ENCODE measurements at places on chromosomes 6 and 20. TPM values are rescaled to one million over a fixed set of nuclear protein-coding genes. Genes with fewer than 3 reads are reported as not detected.

The TRAPPC3L gene
- total RNA-seq, result not detected

The TNNC2 gene
- not detected for total RNA-seq

- DNase-seq, result no peak
These were observed 58.0 kb upstream of the SLC35F1 start for GRCh38 chr6:117849087-117849486.

The GMPR gene
- 12.9 TPM for total RNA-seq

GRCh38 chr20:47392015-47392720 is 35.7 kb upstream of the ZMYND8 start:
- DNase-seq, result no peak

DNA sequence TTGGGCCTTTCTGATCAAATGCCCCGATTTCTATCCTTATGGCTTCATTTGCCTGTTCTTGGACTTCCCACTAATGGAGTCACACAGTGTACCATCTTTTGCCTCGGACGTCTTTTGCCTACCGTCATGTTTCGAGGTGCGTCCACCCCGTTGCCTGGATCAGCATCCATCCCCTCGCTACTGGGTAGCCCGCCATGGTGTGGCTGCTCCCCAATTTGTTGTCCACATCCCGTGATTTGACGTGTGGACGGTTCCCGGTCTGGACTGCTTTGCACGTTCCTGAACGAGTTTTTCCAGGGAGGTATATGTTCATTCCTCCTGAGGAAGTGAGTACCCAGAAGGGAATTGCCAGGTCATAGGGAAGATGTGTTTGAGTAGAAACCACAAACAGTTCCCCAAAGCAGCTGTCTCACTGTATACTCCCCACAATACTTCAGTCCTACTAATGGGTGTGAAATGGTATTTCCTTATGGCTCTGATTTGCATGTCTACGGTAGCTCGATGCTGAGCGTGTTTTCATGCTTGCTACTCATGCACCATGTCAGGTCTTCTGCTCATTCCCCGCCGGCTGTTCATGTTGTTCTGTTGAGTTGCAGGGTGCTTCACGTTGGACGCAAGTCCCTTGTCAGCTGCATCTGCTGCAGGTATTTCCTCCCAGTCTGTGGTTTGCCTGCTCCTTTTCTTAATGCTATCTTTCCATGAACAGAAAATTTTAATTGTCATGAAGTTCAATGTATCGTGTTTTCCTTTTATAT is 86.8 kb upstream of the AFDN start:
- DNase-seq, result no peak

The KIF13A gene
- 63.3 TPM for total RNA-seq

The SLCO4A1 gene
- total RNA-seq, result 77.9 TPM

The BPI gene
- total RNA-seq, result not detected

- DNase-seq, result no peak
These were observed 80.6 kb downstream of the KCNQ5 start for GRCh38 chr6:72702421-72702820.

The RGS19 gene
- 16.4 TPM for total RNA-seq

GRCh38 chr6:90709431-90709996 is 122.6 kb upstream of the MAP3K7 start:
- DNase-seq, result no peak

The TMEM170B gene
- 0.34 TPM for total RNA-seq

- DNase-seq, result no peak
These were observed 49.1 kb downstream of the ZHX3 start for GRCh38 chr20:41268402-41268801.

The GPR63 gene
- 0.20 TPM for total RNA-seq

- DNase-seq, result no peak
These were observed 72.4 kb upstream of the KIF25 start for GRCh38 chr6:167925026-167925425.

GRCh38 chr6:14857501-14857900 is 388.4 kb upstream of the JARID2 start:
- no peak for DNase-seq

DNA sequence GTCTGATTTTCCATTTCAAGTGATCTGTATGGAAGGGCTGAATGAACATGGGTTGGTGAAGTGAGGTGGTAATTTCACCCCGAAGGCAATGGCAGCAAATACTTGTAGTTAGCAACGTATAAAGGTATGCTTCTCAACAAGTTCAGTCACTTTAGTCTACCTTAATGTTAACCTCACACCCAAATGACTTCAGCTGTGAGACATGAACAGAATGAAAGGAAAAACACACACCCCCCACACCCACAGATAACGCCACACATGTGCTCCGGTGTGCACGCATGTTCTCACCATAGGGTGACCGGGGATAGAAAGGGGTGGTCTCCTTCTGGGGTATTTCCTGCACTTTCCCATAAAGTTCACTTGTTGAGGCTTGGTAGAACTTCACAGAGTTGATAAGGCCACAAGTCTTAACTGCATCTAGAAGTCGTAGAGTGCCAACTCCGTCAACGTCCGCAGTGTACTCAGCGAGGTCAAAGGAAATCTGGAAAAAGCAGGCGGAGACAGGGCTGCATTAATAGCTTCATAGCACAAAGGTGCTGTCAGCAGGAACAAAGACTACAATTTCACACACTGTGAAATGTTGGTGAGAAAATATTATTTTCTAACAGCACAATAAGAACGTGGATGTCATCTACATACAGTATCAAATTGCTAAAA is 284.8 kb downstream of the GMDS start:
- DNase-seq, result no peak

DNA sequence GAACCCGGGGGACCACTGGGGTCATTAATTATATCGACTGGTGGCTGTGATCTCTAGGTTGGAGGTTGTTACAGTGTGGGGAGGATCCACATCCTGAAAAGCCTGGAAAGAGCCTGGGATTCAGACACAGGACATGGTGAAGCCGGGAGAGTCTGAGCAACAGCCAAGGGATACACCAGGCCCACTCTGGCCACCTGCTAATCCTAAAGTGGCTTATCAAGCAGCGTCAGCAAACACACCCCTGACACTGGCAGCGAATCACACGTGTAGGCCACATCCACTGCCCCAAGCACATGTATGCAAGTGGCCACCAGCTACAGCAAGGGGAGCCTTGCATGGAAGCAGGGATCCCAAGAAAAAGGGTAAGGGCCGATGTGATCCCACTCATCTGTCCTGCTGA is 41.0 kb downstream of the GFOD1 start:
- peak; percentile 46 for DNase-seq

DNA sequence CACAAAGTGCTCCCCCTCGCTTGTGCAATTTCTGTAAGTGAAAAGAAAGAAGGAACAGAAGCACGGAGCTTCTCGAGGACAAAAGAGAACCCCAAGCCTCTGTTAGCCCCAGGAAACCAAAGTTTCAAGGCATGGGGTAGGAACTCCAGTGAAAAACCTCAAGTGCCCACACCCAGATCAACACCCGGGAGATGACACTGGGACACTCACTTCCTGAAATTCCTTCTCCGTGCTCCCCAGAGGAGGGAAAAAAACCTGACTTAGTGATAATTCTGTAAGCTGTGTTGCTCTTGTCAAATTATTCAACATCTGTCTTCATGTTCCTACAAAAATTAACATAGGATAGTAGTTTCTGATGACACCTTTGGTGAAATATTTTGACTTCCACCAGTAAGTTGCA is 4.6 kb downstream of the MDGA1 start:
- DNase-seq, result no peak

- no peak for DNase-seq
These were observed 29.9 kb downstream of the MAPK13 start for GRCh38 chr6:36160147-36160760.

DNA sequence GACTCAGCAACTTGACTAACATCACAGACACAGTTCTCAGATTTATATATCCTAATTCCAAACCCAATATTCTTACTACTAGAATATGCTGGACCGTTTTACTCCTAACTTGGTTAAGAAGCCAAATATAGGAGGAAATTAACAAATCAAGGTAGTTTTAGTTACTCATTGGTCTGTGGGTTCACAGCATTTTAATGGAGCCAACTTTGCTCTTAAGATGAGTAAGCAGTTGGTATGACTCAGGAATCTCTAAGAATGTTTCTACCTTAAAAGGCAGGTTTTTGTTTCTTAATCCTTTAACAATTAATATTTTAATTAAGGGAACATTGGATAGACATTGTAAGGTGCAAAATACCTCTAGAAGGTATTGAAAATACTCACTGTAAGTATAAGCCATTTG is 31.6 kb downstream of the OPRM1 start:
- no peak for DNase-seq

The FAM162B gene
- 1.9 TPM for total RNA-seq

GRCh38 chr6:152338335-152339125 is 298.6 kb downstream of the SYNE1 start:
- DNase-seq, result peak; percentile 93

The FAM83D gene
- total RNA-seq, result 16.7 TPM

The HSPA12B gene
- total RNA-seq, result 5.6 TPM

DNA sequence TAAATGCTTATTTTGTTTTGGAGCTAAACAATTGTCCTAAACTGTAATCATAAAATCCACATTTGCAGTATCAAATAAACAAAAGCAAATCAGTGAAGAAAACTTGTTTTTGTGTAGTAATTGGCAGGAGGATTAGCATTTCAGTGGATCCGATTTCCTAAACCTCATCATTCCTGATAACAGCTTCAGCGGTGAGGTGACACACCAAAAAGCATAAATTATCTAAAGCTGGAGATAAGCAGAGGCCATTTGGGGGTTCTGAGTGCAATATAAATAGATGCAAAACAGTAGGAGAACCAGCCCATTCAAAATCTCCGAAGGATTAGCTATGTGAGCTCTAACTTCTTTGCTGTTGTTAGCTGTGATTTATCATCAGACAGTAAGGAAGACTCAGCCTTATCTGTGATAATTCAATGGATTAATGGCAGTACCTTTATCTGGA is 235.8 kb downstream of the EPHA7 start:
- DNase-seq, result no peak

GRCh38 chr6:167268683-167269280 is 22.3 kb upstream of the UNC93A start:
- no peak for DNase-seq

- DNase-seq, result no peak
These were observed 123.0 kb downstream of the PLCB1 start for GRCh38 chr20:8254911-8255582.

DNA sequence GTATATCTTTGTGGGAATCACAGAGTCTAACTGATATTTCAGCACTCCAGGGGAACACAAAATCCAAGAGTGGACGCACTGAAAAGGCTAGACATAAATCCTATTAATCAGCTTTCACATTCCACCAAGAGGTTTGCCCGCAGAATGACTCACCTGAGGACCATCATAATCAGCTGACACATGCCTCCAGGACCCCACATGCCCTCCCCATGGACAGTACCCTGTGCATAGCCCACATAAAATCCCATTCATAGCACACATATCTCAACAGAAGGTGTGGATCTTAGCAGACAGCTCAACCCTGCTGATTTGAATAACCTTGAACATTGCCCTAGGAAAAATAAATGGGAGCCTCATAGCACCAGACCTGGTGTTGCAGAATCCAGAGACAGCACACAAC is 246.8 kb upstream of the TENT5A start:
- DNase-seq, result no peak
